Kasumi-1 (cell line): ENCODE measurements at places on chromosomes 7 and 10.

DNA sequence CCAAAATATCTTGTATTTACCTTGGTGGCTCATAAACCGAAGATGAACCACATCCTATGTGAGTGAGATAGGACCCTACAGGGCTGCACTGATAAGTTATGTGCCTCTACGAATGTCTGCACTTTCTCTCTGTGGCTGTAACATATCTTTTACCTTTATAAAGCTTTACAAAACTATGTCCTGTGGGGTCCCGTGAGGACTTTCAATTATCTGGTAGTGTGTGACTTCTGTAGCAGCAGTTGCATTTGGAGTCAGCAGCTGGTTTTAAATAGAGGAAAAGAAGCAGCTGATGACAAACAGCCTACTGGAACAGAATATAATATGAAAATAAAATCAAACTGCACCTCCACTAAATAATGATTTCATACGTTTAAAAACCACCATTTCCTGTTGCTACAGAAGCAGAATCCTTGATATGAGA lies 222.4 kb upstream of the GNAI1 start:
- DNase-seq: no peak

DNA sequence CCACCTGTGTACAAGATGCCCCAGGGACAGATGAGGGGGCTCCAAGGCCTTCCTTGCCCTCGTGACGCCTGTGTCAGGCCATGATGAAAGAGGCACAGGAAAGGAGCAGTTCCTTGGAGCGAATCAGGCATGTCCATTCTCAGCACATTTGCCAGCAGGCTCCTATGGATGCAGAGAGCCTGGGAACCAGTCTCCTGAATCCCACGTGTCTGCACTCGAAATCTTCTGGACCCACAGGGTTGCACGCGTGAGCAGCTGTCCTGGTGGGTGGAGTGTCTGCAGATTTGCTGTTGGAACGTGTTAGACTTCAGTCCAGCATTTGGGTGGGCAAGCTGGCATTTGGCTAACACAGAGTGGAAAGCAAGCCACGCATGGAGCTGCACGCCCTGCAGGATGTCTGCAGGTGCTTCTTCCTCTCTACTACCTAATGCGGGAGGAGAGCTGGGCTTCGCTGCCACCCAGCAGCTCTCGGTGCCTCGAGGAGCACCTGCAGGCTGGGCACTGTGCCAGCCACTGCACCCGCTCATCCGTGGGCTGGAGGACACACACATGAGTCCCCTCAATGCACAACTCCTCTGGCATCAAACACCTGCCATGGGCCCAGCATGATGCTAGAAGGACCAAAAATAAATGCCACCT lies 140.7 kb downstream of the PAXIP1 start:
- DNase-seq: no peak

- no peak for DNase-seq
Observed at GRCh38 chr7:5421714-5422395, 1.8 kb downstream of the TNRC18 start.

DNA sequence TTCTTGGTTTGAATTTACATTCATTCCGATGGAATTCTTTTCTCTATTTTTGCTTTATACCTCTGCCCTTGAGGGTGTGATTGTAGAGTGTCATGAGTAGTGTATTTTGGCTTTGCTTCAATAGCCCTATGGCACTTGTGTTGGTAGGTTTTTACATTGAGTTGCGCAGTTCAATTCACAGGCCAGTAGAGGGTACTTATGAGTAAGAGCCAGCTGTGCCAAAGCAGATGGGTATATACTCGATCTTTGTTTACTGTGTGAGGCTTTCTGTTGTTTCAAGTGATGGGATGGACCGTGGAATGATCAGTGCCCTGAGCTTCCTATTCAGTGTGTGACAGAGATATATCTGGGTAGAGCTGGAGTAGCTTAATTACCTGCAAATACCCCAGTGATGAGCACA lies 4.3 kb upstream of the AKR1C3 start:
- peak; percentile 68 for DNase-seq

DNA sequence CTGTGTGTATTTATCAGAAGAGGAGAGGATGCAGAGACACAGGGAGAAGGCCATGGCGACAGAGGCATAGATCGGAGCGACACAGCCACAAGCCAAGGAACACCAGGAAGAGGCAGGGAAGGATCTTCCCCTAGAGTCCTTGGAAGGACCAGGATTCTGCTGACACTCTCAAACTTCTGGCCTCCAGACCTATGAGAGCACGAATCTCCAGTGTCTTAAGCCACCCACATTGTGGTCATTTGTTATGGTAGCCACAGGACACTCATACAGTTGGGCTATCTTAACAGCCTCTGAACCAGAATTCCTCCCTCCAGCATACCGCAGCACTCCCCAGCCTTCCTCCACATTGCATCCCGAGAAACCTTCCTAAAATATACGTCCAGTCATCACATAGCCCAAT lies 367.0 kb upstream of the MGMT start:
- DNase-seq: no peak

DNA sequence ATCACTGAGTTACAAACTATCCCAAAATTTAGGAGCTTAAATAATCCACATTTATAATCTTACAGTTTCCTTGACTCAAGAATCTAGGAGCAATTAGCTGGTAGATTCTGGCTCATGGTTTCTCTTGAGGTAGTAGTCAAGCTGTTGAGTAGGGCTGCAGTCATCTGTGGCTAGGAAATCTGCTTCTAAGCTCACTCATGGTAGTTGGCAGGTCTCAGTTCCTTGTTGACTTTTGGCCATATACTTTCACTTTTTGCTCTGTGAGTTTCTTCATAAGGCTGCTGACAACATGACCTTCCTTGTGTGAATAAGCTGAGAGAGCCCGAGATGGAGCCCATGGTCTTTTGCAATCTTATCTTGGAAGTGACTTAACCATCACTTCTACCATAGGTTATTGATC lies 10.8 kb upstream of the ETV1 start:
- no peak for DNase-seq

- no peak for DNase-seq
Observed at GRCh38 chr7:151442776-151443496, 3.0 kb upstream of the CRYGN start.

DNA sequence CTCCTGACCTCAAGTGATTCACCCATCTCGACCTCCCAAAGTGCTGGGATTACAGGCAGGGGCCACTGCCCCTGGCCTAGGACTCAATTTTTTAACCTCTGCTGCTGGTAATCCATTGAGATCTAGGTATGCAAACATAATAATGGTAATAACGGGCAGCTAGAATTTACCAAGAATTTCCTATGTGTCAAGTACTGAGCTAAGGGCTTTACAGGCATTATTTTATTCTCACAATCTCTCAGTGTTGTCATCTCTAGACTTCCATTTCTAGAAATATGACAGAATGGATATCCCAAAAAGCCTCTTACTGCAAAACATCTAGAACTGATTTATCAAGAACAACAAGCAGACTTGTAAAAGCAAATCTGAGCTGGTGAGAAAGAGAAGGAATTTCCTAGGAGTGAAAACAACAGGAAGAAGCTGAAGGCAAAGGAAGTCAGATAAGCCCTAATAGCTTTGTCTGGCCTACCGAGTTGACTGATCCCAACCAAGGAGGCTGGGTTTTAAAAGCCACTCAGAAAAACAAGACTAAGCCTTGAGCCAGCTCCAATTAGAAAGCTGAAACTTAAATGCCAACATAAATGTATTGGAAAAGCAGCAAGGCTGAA lies 70.6 kb downstream of the CCDC71L start:
- no peak for DNase-seq

- no peak for DNase-seq
Observed at GRCh38 chr10:133400624-133401424, 6.9 kb downstream of the MTG1 start.

GRCh38 chr10:2836921-2837662 lies 230.3 kb upstream of the PFKP start:
- no peak for DNase-seq

- DNase-seq: peak; percentile 8
Observed at GRCh38 chr7:90736968-90737939, 141.1 kb downstream of the CDK14 start.

- no peak for DNase-seq
Observed at GRCh38 chr10:123392182-123392963, 238.2 kb downstream of the BUB3 start.

- DNase-seq: no peak
Observed at GRCh38 chr10:97358349-97358748, 23.8 kb upstream of the FRAT2 start.

GRCh38 chr10:48470115-48470892 lies 134.6 kb downstream of the ARHGAP22 start:
- peak; percentile 63 for DNase-seq

GRCh38 chr10:110842326-110842904 lies 29.3 kb upstream of the PDCD4 start:
- DNase-seq: peak; percentile 42

DNA sequence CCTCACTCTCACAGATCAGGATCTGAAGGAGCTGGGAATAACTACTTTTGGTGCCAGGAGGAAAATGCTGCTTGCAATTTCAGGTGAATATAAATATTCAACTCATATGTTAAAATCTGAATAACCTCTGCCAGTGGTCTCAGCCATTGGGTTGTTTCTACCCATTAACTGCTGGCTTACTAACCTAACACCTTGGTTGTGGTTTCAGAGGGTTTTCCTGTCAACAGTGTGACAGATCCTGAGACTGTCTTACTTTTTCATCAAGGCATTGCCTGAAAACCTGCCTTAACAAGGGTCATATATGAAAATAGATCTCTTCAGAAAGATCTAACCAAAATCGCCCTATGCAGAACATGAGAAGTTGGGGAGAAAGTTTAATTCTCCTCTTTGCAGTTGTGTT lies 307.7 kb downstream of the BICC1 start:
- no peak for DNase-seq

DNA sequence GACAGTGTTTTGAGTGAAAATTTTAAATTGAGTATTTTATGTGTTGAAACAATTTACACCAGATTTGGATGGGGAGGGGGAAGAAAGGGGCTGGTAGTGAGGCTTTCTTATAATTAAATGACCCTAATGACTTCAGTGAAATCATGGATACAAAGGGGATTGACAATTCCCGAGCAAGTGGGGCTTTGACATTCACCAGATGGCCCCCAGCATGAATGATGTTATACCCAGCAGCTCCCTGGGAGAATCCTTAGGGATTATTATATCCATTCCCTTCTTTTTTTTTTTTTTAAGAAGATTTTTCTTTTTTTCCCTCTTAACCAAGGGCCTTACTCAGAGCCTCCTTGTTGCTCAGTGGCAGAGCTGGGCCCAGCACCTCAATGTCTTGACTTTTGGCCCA lies 17.9 kb downstream of the PLPP4 start:
- no peak for DNase-seq

DNA sequence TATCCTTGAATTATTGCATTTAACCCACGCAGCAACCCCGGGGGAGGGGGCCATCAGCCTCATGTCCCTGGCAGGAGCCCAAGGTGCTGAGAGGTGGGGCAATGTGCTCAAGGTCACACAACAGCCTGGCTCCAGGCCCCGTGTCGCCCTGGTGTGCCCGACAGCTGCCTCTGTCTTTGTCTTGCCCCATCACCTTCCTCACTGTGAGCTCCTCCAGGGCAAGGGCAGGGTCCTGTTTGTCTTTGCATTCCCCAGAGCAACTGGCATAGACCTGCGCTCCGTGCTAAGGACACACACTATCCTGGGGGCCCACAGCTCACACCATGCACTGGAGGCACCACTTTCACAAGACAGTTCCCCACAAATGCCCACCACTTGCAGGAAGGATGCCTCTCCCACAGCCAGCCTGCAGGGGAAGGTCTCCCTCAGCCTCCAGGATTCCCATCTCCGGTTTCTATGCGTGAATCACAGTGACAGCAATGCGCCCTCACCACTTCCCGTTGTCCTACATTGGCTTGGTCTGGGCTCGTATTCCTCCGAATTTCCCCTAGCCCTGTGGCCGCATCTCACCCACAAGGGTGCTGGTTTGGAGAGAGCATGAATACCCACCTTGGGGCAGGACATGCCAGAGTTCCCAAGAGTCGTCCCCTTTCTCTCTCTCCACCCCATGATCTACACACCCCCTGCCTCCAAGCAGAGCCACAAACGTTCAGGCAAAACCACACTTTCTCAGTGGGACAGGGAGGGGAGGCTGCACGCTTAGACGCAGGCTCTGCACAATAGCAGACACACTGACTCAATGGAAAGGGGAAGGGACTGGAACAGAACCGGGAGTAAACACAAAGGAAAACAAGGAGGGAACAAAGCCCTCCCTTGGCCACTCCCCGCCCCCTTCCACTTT lies 10.3 kb downstream of the ITPRIP start:
- DNase-seq: peak; percentile 87

DNA sequence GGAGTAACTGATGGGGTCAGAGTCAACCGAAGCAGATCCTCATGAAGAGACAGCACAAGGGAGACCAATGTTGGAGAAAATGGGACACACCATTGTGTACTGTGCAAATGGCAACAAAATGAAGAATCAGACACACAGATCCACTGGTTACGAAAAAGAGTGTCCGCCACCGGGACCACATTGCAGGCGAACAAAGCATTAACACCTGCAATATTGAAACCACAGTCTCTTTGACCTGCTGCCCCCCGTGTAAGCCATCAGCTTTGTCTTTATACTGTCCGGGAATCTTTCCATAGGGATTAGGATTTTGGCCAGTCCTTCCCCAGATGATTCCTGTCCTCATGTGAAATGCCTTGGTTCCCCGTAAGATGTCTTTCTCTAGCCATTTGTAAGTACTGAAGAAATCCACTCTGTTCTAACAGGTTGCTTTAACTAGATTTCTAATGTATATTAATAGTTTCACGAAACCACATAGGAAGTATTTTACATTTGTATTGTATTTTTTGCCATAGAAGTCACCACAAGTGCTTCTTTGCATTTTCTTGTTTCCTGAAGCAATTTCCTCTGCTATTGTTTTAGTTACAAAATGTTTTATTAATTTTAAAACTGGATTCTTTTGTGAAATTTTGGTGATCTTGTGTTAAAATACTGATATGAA lies 140.8 kb upstream of the NFE2L3 start:
- no peak for DNase-seq

GRCh38 chr10:81903472-81903871 lies 28.5 kb downstream of the NRG3 start:
- DNase-seq: no peak

DNA sequence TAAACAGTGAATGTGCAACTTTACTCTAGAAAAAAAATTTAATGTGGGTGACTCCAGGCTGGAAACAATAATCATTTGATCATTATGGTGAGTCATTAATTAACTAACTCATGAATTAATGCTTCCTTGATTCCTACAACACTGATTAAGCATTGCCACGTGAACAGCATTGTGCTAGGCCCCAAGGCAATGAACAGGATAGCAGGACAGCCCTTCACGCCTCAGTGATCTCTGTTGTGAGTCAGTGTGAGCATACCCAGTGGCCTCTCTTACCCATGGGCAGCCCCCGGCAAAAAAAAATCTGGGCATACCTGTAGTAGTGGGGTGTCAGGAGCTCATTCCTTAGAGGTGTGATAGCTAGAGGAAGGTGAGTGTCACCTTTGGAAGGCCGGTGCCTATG lies 76.0 kb downstream of the DENND2A start:
- DNase-seq: no peak

DNA sequence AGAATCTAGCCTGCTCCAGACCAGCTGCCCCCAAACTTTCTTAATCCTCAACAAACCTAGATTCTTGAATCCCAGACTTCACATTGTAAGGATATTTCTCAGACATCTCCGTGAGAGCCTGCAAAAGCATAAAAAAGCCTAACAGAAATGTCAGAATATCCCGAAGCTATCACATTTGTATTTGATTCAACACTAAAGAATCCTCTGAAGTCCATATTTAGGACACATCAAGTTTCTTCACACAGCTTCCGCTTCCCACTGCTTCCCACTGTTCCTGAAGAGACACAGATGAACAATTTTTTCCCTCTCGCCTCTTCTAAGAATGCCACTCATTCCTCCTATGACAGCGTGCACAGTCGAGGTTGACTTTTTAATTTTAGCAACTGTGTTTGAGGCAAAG lies 396.2 kb upstream of the IGFBP3 start:
- no peak for DNase-seq

- DNase-seq: peak; percentile 48
Observed at GRCh38 chr7:4744391-4745264, 30.8 kb upstream of the AP5Z1 start.

- no peak for DNase-seq
Observed at GRCh38 chr7:77830649-77831355, 32.2 kb downstream of the PHTF2 start.
